ENCODE measurements at places on chromosomes 7 and 10.

DNA sequence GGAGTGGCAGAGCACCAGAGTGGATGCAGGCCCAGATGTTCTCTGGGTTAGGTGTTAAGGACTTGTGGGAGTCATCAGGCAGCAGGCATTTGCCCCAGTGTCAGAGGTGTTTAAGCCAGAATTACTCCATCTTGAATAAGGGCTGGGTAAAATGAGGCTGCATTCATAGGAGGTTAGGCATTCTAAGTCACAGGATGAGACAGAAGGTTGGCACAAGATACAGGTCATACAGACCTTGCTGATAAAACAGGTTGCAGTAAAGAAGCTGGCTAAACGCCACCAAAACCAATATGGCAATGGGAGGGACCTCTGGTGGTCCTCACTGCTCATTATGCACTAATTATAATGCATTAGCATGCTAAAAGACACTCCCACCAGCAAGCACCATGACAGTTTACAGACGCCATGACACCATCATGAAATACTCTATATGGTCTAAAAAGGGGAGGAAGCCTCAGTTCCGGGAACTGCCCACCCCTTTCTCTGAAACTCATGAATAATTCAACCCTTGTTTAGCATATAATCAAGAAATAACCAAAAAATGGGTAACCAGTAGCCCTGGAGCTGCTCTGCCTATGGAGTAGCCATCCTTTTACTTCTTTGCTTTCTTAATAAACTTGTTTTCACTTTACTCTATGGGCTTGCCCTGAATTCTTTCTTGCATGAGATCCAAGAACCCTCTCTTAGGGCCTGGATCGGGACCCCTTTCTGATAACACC is 882 bp upstream of the LRRC61 start:
- DNase-seq = peak; percentile 52

GRCh38 chr7:39613577-39613976 is 9.8 kb upstream of the RALA start:
- DNase-seq = no peak

GRCh38 chr10:98309366-98310355 is 41.7 kb upstream of the LOXL4 start:
- peak; percentile 38 for DNase-seq

GRCh38 chr7:131072505-131073091 is 255.1 kb upstream of the MKLN1 start:
- no peak for DNase-seq

DNA sequence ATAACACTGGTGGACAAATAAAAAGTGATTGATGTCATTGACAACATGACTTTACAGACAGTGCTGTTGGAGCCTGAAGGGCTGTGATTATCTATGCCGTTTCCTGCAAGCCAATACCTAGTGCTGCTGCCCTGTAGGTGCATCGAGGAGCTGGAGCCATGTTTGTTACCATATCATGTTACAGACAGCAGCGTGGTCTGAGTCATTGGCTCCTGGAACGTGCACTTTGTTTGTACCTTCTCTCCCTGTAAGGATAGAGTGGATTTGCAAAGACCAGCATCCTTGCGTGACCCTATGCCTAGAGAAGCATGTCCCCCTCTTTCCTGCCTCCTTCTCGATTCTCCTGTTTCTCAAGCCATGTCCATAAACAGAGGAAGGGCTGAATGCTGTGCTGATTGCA is 597.2 kb downstream of the TYW1 start:
- no peak for DNase-seq

GRCh38 chr7:14179781-14180180 is 190.3 kb upstream of the ETV1 start:
- DNase-seq = no peak

DNA sequence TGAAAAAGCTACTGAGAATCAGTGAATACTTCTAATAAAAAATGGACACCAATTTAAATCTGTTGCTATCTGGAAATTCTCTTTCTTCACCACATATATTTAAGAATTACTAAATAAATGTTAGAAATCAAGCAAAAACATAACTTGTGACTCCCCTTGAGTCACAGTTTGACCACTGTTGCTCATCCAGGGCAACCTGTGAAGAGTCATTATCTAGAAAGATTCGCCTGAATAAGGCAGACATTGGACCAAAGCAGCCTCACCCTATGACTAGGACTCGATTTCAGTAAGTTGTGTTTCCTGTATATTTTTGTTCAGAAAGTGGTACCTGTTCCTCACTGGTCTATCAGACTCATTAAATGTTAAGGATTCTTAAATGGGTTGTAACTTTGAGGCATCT is 572.4 kb downstream of the ATRNL1 start:
- DNase-seq = no peak

GRCh38 chr10:76043261-76043660 is 611.8 kb downstream of the LRMDA start:
- DNase-seq = no peak

DNA sequence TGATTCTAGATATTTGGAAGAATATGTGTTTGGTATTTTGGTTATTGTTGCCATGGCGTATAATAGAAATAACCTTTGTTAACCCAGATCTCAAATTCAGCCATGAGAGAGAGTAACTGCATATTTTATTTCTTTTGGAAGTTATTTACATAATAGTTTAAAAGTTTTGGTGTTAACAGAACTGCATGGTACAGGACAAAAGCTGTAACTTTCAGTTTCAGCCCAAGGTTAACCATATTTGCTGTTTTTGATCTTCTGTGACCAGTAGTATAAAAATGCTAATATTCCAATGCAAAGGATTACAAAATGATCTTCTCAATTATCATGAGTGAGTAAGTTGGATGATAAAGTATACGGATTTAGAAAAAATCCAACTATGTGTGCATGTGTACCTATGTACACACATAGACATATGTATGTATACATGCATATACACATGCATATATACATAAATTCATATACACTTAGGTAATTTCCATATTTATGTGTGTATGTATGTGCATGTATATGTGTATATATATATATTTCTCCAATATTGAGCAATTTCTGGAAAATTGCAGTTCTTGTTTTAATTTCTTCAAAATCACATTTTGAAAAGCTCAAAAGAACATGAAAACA is 38.0 kb upstream of the PIP4K2A start:
- DNase-seq = no peak

DNA sequence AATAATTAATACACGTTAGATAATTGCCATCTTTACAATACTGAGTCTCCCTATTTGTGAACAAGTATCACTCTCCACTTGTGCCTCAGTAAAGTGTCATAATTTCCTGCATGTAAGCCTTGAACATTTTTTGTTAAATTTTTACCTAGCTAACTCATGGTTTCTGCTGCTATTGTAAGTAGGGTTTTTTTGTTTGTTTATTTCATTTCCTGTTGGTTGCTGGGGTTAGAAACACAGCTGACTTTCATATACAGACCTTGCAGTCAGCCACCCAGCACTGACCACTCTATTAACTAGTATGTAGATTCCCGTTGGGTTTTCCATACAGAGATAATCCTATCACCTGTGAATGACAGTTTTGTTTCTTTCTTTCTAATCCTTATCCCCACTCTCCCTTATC is 133.3 kb downstream of the MPP7 start:
- DNase-seq = no peak

GRCh38 chr10:93954726-93955363 is 38.9 kb upstream of the PLCE1 start:
- no peak for DNase-seq

All from activated naive CD8-positive, alpha-beta T cell treated with anti-CD3 and anti-CD28 coated beads, Interleukin-2, amount 10 ng/mL, durations not matched to agents 7 days and 5 days (primary cell).